HCT116 (cell line): ENCODE measurements at places on chromosomes 2 and 18.

DNA sequence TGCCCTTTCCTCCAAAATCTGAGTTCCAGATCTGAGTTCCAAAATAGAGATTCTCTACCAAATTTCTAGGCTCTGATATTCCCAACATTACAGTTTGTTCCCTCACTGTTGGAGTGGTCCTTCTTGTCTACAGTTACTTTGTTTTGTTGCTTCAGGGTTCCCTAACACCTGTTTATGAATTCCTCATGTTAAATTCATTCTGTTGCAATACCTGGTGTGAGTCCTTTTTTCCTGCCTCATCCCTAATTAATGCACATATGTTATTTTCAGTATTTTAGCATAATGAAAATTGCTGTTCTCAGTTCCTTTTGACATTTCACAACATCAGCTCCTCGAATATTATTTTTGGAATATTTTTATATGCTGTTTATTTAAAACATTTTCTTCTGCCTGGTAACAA is 16.2 kb downstream of the SERPINB13 start:
- no peak for DNase-seq

DNA sequence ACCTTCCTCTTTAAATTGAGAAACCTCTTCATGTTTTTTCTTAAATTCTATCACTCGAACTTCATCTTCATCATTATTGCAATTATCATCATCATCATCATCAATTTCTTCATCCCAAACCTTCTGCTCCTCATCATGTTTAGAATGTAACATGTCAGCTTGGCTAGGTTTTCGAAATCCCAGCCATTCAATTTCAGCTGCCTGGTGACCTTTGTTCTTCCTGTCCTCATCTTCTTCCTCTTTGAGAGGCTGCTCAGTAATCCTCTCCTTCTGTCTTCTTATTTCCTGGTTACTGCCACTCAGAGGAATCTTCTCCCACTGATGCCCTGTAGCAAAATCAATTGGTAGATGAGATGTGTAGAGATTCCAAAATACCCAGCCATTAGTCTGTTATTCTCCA is 4.2 kb downstream of the ERMN start:
- no peak for DNase-seq

DNA sequence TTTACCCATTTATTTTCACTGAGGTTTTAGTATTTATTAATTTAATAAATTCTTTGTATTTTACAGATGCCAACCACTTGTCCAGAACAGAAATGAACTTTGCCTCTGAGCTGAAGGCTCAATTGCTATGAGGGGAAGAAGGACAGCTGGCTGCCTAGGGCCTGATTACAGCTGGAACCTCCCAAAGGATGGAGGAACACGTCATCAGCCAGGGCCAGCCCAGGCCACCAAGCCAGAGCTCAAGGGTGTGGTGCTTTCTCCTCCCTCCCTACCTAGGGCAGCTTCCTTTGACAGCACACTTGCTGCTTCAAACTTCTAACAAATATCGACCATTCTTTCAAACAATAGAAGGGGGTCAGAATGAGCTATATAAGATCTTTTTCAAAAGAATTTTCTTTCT is 19.7 kb upstream of the RIOK3 start:
- no peak for DNase-seq

GRCh38 chr2:44097322-44097907 is 71.3 kb upstream of the PPM1B start:
- DNase-seq: no peak

- no peak for DNase-seq
Measured at GRCh38 chr18:3649633-3650426, 199.9 kb downstream of the TGIF1 start.

GRCh38 chr2:209147981-209148380 is 275.9 kb upstream of the MAP2 start:
- no peak for DNase-seq

GRCh38 chr2:177036747-177037146 is 175.8 kb upstream of the HNRNPA3 start:
- DNase-seq: no peak

DNA sequence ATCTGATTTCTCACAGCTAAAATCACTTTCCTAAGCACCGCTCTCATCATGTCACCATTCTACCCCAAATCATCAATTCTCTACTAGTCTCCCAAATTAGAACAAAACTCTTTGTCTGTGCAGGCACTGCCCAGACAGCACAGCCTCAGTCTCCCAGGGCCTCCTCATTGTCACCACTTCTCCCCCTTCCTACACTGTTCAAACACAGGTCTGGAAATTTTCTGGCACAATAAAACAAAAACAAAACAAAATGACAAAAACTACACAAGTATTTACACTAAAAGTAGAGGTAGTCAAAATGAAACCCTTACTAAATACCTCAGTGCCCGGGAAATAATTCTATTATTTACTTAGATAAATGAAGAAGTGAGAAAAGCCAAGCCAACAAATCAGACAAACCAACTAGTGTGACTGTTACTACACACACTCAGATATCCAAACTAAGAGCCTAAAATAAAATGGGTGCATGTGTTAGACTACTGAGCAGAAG is 156.2 kb upstream of the DNMT3A start:
- DNase-seq: no peak

- no peak for DNase-seq
Measured at GRCh38 chr2:118176601-118177000, 88.3 kb downstream of the INSIG2 start.

DNA sequence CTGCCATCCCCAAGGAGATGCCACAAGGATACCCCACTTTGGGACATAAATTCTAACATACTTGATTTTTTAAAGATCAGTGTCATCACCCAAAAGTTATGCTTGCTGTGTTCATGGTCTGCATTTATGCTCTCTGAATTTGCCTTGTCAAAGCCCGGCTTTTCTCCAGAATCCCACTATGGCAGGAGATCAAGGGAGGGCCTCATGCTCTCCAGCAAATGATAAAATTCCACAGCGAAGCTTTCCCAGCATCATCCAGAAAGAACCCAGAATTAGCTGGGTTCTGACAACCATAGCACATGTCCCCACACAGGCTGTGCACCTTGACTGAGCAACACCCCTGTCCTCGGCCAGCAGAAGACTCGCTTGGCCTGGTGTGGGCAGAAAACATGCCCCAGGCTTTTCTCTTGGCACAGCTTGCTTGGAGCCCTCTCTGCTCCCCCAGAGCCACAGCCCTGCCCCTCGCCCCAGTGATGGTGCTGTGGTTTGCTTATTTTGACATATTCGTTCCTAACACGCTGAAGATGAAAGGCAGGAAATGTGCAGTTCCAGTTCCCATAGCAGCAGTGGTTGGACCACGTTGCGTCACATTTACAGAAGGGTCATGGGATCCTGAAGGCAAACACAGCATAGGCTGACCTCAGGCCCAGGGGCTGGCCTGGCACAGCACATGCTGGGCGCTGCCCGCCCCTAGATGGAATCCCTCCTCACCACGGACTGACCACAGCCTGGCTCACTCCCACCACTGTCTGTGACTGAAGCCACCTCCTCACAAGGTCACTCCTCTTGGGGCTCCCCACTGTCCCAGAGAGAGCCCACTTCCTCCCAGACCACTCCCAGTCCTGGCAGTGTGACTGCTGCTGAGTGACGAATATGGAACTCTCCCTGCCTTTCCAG is 14.1 kb upstream of the CHRNA1 start:
- DNase-seq: no peak

DNA sequence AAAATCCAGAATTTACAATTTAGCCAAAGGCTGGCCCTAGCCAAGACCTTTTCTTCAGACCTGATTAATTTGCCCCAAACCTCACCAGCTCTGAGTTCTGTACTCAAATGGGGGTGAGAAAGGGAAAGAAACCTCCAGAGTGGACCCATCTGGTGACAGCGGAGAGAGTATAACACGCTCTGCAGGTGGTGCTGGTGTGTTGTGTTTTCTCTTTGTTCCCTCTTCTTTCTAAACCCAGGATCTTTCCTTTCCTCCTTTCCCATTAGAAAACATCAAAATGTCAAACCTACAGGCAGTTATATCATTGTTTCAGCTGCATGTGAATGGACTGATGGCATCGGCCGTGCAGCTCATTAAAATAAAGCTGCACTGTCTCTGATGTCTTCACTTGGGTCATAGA is 253.2 kb upstream of the SP5 start:
- no peak for DNase-seq

GRCh38 chr2:15833731-15834130 is 106.6 kb upstream of the MYCN start:
- no peak for DNase-seq

- no peak for DNase-seq
Measured at GRCh38 chr2:178874529-178875240, 67.5 kb upstream of the TTN start.

GRCh38 chr18:59220164-59220783 is 316 bp downstream of the GRP start:
- no peak for DNase-seq

DNA sequence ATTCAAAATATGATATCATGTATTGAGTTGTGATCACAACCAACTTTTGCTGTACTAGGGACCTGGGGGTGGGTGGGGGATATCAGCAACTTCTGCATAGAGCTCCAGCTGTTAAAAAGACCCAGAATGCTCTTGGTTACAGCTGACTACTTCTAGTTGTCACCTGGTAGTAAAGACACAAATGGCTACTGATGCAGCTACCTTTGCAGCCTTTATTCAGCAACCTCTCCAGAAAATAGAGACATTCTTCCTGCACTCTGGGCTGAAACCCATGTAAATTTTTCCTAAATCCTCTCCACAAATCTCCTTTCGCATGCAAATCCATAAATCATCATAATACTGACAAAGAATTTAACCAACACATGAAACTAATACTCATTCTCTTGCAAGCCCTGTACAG is 238.3 kb downstream of the TCF4 start:
- DNase-seq: no peak

DNA sequence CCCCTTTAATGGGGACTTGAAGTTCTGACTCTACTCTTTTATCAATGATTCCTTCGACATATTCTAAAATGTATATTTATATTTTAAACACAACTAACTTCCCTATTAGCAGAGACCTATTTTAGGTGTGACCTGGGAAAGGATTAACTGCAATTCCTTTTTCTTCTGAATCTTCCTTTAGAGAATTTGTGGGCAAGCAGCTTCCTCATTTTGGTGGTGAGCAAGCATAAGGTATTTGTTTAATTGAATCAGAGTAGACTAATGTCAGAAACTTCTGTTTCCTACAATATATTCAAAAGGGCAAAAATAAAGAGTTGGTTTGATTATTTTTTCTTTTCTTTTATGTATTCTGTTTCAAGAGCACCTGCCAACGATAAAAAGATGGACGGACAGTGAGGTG is 237.0 kb downstream of the IKZF2 start:
- no peak for DNase-seq

DNA sequence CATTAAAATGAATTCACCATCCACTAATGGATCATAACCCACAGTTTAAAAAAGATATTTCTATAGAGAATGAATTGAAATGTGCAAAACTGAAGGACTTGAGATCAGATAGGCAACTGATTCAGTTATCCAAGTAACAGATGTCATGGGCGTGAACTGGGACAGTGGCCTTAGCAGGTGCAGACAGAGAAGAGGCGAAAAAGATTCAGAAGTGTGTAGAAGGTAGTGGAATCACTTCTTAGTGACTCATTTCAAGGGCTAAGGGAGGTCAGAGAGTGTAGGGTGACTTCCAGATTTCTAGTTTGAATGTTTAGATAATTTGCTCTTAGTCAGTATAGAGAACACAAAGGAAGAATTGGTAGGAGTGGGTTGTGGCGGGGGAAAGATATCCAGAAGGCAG is 79.7 kb downstream of the EHBP1 start:
- DNase-seq: no peak

- DNase-seq: no peak
Measured at GRCh38 chr2:132941296-132942020, 271.5 kb upstream of the LYPD1 start.

- no peak for DNase-seq
Measured at GRCh38 chr2:200380833-200381542, 74.5 kb downstream of the SPATS2L start.

- no peak for DNase-seq
Measured at GRCh38 chr2:154368153-154368552, 330.3 kb upstream of the KCNJ3 start.

DNA sequence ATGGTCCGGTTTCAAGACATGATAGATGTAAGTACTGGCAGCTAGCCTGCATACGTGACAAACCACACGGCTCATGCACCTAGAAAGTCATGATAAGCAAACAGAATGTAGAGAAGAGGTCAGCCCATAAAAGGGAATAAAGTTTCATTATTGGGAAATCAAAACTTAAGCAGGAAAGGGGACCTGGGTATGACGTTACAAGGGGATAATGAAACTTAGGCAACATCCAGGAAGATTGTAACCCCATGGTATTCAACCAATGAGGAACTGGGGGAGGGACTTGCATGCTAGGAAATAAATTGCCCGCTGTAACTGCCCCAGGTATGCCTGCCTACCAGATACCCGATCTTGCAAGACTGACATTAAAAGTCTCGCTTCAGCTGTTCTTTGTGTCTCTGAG is 1679.0 kb downstream of the SUCLG1 start:
- DNase-seq: no peak

DNA sequence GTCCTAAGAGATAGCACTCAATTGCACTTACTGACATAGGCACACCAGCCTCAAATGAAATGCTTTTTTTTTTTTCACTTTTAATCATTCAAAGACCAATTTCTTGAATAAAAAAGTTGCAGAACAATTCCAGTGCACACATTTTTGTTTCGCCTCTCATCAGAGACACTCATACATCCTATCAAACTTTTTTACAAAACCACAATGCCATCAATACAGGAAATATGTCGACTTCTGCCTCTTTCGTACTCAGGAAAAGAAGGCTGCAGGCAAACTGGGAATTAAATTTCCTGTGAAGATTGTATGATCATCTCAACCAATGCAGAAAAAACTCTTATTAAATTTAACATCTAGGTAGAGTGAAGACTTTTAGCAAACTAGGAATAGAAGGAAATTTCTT is 112.4 kb downstream of the DNER start:
- no peak for DNase-seq

- DNase-seq: no peak
Measured at GRCh38 chr18:6661692-6662415, 67.7 kb upstream of the ARHGAP28 start.
